ENCODE measurements at places on chromosomes 5 and 9.
A peak's percentile ranks its signal among the peaks of the same experiment; 100 is the strongest.

GRCh38 chr5:68369457-68370125, 154.0 kb downstream of the PIK3R1 start:
- no peak for DNase-seq

GRCh38 chr5:142663246-142663645, 22.6 kb downstream of the FGF1 start:
- no peak for DNase-seq

GRCh38 chr9:134377143-134377484, 50.9 kb downstream of the RXRA start:
- DNase-seq, result no peak

GRCh38 chr9:75870450-75870849, 20.0 kb upstream of the PCSK5 start:
- DNase-seq, result no peak

GRCh38 chr5:149865746-149866145, 78.8 kb downstream of the PDE6A start:
- peak; percentile 41 for DNase-seq

GRCh38 chr5:96640696-96641095, 21.5 kb upstream of the CAST start:
- DNase-seq, result no peak

- no peak for DNase-seq
These were observed 23.2 kb downstream of the PRUNE2 start for GRCh38 chr9:76882686-76883085.

GRCh38 chr9:96061293-96061987, 185.9 kb downstream of the ERCC6L2 start:
- peak; percentile 65 for DNase-seq

- no peak for DNase-seq
These were observed 2.8 kb downstream of the PLK2 start for GRCh38 chr5:58457050-58457449.

- peak; percentile 100 for DNase-seq
These were observed 20.2 kb downstream of the SLC22A5 start for GRCh38 chr5:132389585-132390286.

GRCh38 chr5:103785569-103785968, 223.0 kb upstream of the NUDT12 start:
- DNase-seq, result peak; percentile 1

- DNase-seq, result peak; percentile 33
These were observed 7.6 kb downstream of the PAM start for GRCh38 chr5:102762562-102763227.

GRCh38 chr9:134222018-134222573, 57.7 kb upstream of the RNU6ATAC start:
- no peak for DNase-seq

DNA sequence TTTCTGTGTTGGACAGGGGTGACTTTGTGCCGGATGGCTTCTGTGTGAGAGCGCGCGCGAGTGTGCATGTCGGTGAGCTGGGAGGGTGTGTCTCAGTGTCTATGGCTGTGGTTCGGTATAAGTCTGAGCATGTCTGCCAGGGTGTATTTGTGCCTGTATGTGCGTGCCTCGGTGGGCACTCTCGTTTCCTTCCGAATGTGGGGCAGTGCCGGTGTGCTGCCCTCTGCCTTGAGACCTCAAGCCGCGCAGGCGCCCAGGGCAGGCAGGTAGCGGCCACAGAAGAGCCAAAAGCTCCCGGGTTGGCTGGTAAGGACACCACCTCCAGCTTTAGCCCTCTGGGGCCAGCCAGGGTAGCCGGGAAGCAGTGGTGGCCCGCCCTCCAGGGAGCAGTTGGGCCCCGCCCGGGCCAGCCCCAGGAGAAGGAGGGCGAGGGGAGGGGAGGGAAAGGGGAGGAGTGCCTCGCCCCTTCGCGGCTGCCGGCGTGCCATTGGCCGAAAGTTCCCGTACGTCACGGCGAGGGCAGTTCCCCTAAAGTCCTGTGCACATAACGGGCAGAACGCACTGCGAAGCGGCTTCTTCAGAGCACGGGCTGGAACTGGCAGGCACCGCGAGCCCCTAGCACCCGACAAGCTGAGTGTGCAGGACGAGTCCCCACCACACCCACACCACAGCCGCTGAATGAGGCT, at the start of gene ADRB2:
ADRB2 (plus strand) TSS at position 559 of the 686 bp plus-strand sequence. CDS start 221 bp downstream, outside the sequence.
- DNase-seq, result peak; percentile 73

GRCh38 chr9:31304576-31304975, 1079.9 kb upstream of the ACO1 start:
- peak; percentile 61 for DNase-seq

GRCh38 chr5:113181853-113182490, 205.4 kb downstream of the DCP2 start:
- no peak for DNase-seq

All from fibroblast of mammary gland (primary cell).